Activated CD8-positive, alpha-beta T cell treated with anti-CD3 and anti-CD28 coated beads for 36 hours (primary cell): ENCODE measurements at places on chromosomes 7 and 10. TPM values are rescaled to one million over a fixed set of nuclear protein-coding genes. Genes with fewer than 3 reads are reported as not detected.
A peak's percentile ranks its signal among the peaks of the same experiment; 100 is the strongest.

DNA sequence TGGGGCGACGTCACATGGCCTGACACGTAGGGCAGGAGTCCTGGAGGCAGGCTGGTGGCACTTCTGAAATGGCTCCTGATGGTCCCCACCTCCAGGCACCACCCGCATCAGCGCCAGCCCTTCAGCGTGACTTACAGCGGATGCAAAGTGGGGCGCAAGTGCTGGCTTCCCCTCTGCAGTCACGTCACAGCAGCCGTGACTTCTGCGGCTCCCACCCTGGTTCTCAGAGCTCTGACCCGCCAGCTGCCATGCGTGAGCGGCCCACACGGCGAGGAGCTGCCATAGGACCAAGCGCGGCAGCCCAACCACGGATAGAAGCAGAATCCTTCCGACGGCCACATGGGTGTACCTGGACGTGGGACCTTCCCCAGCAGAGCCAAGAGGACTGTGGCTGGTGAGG is 159.0 kb downstream of the ELFN1 start:
- no peak overlapping the region for H3K4me3 ChIP-seq
- H3K27me3 ChIP-seq: no peaks in the 10 kb centered on the region
- peaks cover 16% of the 10 kb centered on the region for H3K4me1 ChIP-seq
- peaks cover 22% of the 10 kb centered on the region for H3K36me3 ChIP-seq
- no peak for DNase-seq

- DNase-seq: no peak
- H3K27me3 ChIP-seq: no peaks in the 10 kb centered on the region
- H3K4me1 ChIP-seq: peaks cover 28% of the 10 kb centered on the region
- no peak overlapping the region for H3K4me3 ChIP-seq
Measured at GRCh38 chr10:63712717-63713115, 191.5 kb downstream of the REEP3 start.

DNA sequence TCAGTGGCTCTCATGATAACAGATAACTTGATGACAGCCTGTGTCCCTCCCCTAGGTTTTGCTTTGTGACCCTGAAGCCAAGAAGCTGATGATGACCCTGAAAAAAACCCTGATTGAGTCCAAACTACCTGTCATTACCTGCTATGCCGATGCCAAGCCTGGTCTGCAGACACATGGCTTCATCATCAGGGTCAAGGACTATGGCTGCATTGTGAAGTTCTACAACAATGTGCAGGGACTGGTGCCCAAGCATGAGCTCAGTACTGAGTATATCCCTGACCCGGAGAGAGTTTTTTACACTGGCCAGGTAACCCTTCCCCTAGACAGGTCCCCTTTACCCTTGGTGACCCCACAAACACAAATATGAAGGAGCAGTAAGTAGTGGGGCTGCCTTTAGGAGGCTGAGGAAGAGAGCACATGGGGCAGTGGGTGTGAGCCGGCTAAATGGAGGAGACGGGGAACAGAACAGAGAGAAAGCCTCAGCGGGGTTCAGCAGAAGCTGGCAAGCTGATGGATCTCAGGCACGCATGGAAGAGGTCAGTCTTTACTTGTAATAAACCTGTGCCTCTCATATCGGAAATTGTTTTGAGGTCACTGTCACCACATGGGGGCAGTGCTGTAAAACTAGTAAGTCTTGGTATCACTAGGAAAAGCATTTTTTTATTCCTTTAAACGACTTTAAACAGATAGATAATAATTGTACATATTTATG is 20.2 kb downstream of the PDCD11 start:
- H3K4me3 ChIP-seq: no peak overlapping the region
- H3K27me3 ChIP-seq: no peaks in the 10 kb centered on the region

DNA sequence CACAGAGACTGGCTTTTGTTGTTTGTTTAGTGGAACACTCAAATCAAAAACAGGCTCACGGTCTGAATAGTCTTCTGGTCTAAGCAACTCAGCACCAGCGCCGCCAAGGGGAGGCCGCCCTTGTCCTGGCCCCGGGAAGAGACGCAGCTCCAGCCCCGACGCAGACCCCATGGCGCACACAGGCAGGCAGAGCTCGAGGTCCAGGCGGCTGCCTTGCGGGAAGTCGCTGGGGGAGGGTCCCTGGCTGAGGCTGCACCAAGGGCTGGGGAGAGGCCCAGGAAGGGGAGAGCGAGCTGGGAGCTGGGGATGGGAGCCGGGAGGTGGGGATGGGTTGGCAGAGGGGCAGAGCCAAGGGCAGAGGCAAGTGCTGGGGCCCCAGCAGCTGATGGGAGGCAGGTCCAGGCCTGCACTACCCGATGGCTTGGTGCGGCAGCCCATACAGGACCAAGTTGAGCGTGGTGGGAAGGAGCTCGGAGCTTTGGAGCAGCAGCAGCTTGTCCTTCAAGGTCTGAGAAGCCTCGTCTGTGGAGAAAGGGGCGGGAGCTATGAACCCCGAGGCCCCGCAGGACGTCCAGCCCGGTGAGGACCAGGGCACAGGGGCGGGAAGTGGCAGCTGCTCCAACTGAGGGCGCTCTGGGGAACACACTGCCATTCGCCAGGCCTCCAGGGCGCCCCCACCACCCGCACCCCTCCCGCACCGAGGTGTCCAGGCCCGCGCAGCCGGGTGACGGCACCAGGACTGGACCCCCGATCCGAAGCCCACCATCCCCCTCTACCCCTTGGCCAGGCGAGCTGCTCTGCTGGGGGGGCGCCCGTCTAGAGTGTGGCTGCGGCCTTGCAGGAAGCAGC is 22.7 kb upstream of the NKX6-2 start:
- no peaks in the 10 kb centered on the region for H3K27me3 ChIP-seq
- no peaks in the 10 kb centered on the region for H3K4me1 ChIP-seq
- H3K36me3 ChIP-seq: no peaks in the 10 kb centered on the region
- no peak for DNase-seq

DNA sequence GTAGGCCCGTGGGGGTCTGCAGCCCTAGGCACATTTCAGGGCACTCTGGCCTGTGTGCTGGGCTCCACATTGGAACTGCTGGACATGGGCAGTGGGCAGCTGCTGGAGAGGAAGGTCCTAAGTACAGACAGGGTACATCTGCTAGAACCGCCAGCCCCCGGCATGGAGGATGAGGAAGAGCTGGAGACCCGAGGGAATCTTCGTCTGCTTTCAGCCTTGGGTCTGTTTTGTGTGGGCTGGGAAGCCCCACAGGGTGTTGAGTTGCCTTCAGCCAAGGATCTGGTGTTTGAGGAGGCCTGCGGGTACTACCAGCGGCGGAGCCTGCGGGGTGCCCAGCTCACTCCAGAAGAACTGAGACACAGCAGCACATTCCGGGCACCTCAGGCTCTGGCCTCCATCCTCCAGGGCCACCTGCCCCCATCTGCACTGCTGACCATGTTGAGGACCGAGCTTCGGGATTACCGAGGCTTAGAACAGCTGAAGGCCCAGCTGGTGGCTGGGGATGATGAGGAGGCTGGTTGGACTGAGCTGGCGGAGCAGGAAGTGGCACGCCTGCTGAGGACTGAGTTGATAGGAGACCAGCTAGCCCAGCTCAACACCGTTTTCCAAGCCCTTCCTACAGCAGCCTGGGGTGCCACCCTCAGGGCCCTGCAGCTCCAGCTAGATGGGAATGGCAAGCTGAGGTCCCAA is 1.4 kb downstream of the HPS6 start:
- H3K4me3 ChIP-seq: peak overlapping the region; percentile 84
- DNase-seq: no peak
- H3K36me3 ChIP-seq: no peaks in the 10 kb centered on the region
- H3K27me3 ChIP-seq: no peaks in the 10 kb centered on the region

- no peak for DNase-seq
- peaks cover 3% of the 10 kb centered on the region for H3K4me1 ChIP-seq
- no peaks in the 10 kb centered on the region for H3K36me3 ChIP-seq
- no peak overlapping the region for H3K4me3 ChIP-seq
- H3K27me3 ChIP-seq: no peaks in the 10 kb centered on the region
- H3K27ac ChIP-seq: no peak overlapping the region
Measured at GRCh38 chr7:66277492-66277891, 72.4 kb downstream of the TPST1 start.

GRCh38 chr10:71719042-71719441 is 536 bp downstream of the C10orf105 start:
- H3K4me1 ChIP-seq: peaks cover 47% of the 10 kb centered on the region
- no peak overlapping the region for H3K4me3 ChIP-seq
- no peak overlapping the region for H3K27ac ChIP-seq
- H3K27me3 ChIP-seq: no peaks in the 10 kb centered on the region
- no peaks in the 10 kb centered on the region for H3K36me3 ChIP-seq
- no peak for DNase-seq

- no peak for DNase-seq
- peaks cover 25% of the 10 kb centered on the region for H3K27me3 ChIP-seq
- no peaks in the 10 kb centered on the region for H3K36me3 ChIP-seq
- H3K27ac ChIP-seq: no peak overlapping the region
Measured at GRCh38 chr10:132892004-132892403, 50.4 kb downstream of the CFAP46 start.

DNA sequence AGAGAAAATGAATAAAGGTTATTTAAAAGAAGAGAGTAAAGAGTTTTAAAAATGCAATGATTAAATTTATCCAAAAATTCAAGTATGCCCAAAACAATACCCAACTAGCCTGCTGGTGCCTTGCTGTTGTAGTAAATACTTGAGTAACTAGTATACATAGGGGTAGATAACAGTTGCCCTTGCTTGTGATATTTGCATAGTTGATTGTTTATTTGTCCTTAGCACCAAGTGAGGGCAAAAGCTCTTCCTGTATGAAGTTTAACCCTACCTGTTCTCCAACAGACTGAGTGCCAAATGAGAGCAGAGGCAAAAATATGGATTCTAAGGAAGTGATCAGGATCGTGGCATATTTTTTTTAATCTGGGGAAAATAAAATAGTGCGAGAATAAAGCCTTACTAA is 85.0 kb downstream of the PTN start:
- no peaks in the 10 kb centered on the region for H3K4me1 ChIP-seq
- H3K4me3 ChIP-seq: no peak overlapping the region
- H3K27me3 ChIP-seq: no peaks in the 10 kb centered on the region
- H3K36me3 ChIP-seq: no peaks in the 10 kb centered on the region
- DNase-seq: no peak

DNA sequence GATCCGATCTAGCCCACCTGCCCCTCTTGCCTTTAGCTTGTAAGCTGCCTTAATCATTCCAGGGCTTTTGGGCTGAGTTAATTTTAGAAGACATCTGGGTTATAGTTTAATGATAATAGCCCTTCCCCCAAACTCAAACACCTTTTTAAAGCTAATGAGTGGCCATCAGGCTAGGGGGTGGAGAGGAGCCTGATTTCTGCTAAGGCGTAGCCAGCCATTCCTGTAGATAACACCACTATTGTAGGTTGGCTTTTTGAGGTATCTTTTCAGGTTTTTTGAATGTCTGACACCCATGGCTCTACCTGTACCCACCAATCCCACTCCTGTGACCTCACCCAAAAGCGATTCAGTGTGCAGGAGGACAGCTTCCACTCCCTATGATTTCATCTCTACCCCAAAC is 7.6 kb upstream of the SYPL1 start:
- no peak overlapping the region for H3K27ac ChIP-seq
- no peaks in the 10 kb centered on the region for H3K27me3 ChIP-seq
- no peak overlapping the region for H3K4me3 ChIP-seq
- H3K36me3 ChIP-seq: no peaks in the 10 kb centered on the region
- DNase-seq: no peak

GRCh38 chr10:86962981-86963310 is 4.5 kb downstream of the SNCG start:
- no peak overlapping the region for H3K27ac ChIP-seq
- peaks cover 17% of the 10 kb centered on the region for H3K4me1 ChIP-seq
- DNase-seq: no peak
- H3K36me3 ChIP-seq: no peaks in the 10 kb centered on the region
- no peaks in the 10 kb centered on the region for H3K27me3 ChIP-seq

- no peaks in the 10 kb centered on the region for H3K27me3 ChIP-seq
- DNase-seq: no peak
- H3K36me3 ChIP-seq: no peaks in the 10 kb centered on the region
- no peak overlapping the region for H3K4me3 ChIP-seq
Measured at GRCh38 chr10:52146766-52147165, 167.3 kb upstream of the DKK1 start.

- no peak overlapping the region for H3K27ac ChIP-seq
- no peak for DNase-seq
- H3K36me3 ChIP-seq: peaks cover 17% of the 10 kb centered on the region
- peaks cover 15% of the 10 kb centered on the region for H3K4me1 ChIP-seq
- peak overlapping the region; percentile 3 for H3K4me3 ChIP-seq
Measured at GRCh38 chr10:119031496-119032059, 2.1 kb downstream of the NANOS1 start.

GRCh38 chr10:70714951-70715350 is 42.6 kb downstream of the ADAMTS14 start:
- H3K4me1 ChIP-seq: peaks cover 10% of the 10 kb centered on the region
- no peak overlapping the region for H3K27ac ChIP-seq
- no peak for DNase-seq
- no peak overlapping the region for H3K4me3 ChIP-seq
- H3K27me3 ChIP-seq: no peaks in the 10 kb centered on the region

- DNase-seq: peak; percentile 45
- H3K36me3 ChIP-seq: no peaks in the 10 kb centered on the region
- H3K27ac ChIP-seq: no peak overlapping the region
- no peaks in the 10 kb centered on the region for H3K4me1 ChIP-seq
- no peak overlapping the region for H3K4me3 ChIP-seq
Measured at GRCh38 chr10:69696073-69696731, 66.2 kb downstream of the FAM241B start.

- no peaks in the 10 kb centered on the region for H3K27me3 ChIP-seq
- no peak overlapping the region for H3K4me3 ChIP-seq
- H3K4me1 ChIP-seq: no peaks in the 10 kb centered on the region
- no peaks in the 10 kb centered on the region for H3K36me3 ChIP-seq
Measured at GRCh38 chr7:68547799-68548198, 1050.5 kb upstream of the AUTS2 start.

GRCh38 chr10:43774234-43774769 is 125.6 kb upstream of the ZNF32 start:
- no peak for DNase-seq
- H3K27ac ChIP-seq: no peak overlapping the region
- H3K36me3 ChIP-seq: no peaks in the 10 kb centered on the region
- peaks cover 2% of the 10 kb centered on the region for H3K27me3 ChIP-seq

GRCh38 chr10:76354212-76354738 is 922.9 kb downstream of the LRMDA start:
- no peak overlapping the region for H3K27ac ChIP-seq
- no peaks in the 10 kb centered on the region for H3K4me1 ChIP-seq
- no peak for DNase-seq

GRCh38 chr10:116892907-116893685 is 43.8 kb downstream of the ENO4 start:
- no peaks in the 10 kb centered on the region for H3K4me1 ChIP-seq
- H3K4me3 ChIP-seq: no peak overlapping the region
- no peak for DNase-seq
- no peaks in the 10 kb centered on the region for H3K36me3 ChIP-seq

The DNAJB6 gene
- 67.8 TPM for total RNA-seq

The CABCOCO1 gene
- not detected for total RNA-seq

The SLC29A3 gene
- total RNA-seq: 3.3 TPM

The PRPS1L1 gene
- total RNA-seq: not detected

The PRTFDC1 gene
- total RNA-seq: 2.2 TPM

The AKR1C4 gene
- not detected for total RNA-seq

The CCL24 gene
- total RNA-seq: not detected

The PLEKHA1 gene
- total RNA-seq: 17.4 TPM

The STAG3 gene
- total RNA-seq: 15.8 TPM
